ENCODE measurements at places on chromosomes 7 and 10.

DNA sequence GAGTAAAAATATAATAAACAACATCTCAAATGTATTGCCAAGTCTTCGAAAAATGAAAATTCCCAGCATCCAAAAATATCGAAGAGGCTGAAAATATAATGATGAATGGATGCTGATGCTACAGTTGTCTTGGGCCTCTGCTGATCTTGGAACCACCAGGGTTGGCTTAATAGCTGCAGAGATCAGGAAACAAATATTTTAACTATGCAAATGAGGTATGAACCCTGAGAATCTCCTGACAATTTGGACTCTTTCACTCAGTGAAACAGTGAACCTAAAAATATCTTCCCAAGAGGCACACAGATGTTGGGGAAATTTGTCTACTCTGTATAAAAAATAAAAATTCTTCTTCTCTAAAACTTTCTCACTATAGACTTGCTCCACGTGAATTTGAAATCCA, 97.7 kb upstream of the EGFR start:
- no peak for DNase-seq

- DNase-seq: no peak
Observed at GRCh38 chr10:4242561-4243035, 457.6 kb upstream of the KLF6 start.

DNA sequence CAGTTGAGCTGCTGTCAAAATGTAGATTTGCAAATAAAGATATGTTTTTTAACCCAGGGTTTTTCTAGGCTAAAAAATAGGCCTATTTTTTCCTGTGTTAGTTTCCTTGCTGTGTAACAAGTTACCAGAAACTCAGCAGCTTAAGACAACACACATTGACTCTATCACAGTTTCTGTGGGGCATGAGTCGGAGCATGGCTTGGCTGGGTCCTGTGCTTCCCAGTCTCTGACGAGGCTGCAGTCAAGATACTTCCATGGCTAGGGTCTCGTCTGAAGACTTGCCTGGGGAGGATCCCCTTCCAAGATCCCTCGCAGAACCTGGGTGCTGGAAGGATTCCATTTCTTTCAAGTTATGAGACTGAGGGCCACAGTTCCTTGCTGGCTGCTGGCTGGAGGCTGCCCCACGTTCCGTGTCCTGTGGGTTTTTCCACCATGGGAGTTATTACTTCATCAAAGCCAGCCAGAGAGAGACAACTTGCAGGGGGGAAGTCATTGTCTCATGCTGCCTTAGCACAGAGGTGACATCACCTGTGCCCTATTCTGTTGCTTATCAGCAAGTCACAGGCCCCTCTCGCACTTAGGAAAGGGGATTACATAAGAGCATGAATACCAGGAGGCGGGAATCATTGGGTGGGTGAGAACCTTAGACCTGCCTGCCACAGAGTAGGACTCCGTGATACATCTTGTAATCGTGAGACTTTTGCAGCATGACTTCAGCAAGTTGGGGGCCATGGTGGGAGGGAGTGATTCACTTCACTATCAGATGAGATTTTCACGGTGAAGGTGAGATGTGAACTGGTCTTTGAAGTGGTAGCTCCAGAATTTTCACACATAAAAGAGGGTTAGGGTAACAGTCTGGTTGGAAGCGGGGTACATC, 77.9 kb downstream of the CCNY start:
- DNase-seq: no peak

DNA sequence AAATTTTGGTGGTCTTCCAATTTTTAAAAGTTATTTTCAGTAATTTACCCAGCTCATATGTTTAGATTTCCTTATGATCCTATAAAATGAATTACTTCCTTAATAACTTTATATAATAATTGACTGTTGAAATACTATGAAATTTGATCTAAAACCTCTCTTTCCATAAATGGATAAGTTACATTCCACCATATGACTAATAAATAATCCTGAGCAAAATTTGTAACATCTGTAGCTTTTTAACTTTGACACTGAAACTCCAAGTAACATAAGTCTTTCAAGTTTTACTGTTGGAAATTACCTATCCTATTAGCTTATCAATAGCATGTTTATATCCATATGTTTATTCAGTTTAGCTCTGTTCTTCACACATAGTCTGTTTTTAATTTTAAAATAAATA, 85.3 kb downstream of the HECTD2 start:
- no peak for DNase-seq

DNA sequence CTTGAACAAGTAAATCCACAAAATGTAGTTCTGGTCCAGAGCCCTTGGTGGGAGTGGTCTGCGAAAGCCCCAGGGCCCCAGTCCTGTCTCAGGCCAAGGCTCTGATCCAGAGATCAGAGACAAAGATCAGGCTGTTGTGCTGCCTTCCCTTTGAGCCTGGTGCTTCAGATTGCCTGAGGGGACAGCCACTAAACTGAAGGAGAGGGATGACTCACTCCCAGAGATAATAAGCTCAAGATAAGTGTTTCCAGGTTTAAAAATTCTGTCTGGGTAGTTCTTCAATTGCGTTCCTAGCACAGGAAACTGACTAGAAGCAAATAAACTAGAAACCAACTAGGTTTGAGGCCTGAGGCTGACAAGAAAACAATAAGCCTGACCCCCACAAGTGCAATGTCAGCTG, 190.2 kb downstream of the RAMP3 start:
- no peak for DNase-seq

DNA sequence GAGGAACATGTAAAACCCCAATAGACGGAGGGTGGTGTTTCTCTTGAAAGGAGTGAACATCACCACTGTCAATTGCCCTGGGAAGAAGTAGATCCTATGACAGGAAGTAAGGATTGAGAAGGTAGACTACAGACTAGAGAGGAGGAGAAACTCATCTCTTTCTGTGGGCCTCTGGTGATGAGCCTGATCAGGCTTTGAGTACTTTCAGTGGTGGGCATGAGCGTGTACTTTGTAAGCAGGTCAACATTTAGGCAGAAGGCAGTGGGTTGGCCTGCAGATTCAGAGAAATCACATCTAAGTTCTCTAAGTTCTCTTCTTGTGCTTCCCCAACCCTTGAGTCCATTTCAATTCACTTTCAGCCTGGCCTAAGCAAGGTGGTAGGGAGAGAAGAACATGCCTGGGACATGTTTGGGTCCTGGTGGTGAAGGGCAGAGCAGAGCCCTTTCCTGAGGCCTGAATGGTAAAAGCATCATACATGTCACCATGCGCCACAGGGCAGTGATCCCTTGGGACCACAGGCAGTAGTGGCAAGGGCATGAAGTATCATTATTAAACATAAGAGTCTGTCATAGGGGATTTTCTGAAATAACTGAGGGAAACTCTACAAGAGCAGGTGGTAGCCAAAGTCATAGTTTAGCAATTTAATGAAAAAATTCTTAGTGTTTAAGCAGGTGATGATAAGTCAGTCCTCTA, 56.4 kb upstream of the ANKRD1 start:
- no peak for DNase-seq

DNA sequence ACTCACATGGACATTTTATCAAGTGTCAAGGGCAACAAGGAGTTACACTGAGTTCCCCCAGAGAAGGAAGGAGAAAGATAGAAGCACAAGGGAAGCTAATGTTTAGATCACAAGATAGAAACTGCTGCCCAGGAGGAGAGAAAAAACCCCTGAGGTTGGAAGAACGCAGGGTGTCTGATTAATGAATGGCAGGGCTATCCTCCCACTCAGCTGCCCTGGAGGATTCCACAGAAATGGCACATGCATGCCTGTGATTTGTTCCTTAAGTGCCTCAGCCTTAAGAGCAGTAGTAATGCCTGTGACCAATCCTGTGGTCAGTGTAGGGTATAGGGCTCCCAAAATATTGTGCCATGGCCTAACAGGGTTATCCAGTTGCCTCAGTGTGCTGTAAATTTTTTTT, 20.2 kb downstream of the DNAJB9 start:
- DNase-seq: no peak
